Stimulated activated CD8-positive, alpha-beta memory T cell treated with anti-CD3 and anti-CD28 coated beads, Interleukin-7, amount 100 ng/mL, for 1 hour (primary cell): ENCODE measurements at places on chromosomes 7 and 10.

DNA sequence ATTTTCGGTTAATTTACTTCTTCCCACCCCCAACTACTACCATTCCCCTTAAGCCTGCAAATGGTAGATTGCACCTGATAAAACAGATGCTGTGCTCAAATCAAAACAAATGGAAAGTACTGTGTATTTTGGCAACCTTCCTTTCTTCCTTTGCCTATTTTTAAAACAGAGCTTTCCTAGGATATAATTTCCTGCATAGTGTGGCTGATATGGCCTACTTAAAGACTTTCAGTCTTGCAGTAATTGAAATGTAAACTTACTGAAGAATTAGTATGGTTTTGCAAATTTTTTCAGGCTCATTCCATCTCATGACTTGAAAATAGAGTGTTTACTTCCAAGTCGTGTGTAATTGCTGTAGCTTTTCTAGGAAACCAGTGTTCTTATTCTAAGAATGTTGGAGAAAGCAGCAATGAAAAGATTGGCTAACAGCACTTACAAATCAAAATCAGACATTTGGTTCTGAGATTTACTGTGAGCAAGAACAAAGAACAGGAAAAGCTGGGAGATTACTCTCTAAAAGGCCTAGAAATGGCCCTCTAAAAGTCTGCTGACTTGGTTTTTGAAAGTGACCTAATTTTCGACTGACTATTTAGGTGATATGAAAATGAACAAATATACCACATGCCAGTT lies 52.0 kb downstream of the REEP3 start:
- DNase-seq: no peak

DNA sequence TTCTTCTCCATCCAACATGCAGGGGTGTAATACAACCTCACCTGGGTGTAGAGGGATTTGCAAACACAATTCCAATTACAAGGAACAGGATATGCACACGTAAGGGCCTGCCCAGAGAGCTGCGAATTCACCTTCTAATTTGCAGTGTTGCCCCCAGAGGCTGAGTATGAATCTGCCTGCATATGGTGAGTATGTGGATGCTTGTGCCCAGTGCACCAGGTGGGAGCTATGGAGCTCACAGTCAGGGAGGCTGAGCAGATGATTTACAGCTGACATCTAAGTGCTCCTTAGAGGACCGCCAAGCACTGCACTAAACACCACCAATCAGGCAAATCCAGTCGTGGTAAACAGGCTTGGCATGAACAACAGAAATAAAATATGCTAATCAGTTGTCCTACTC lies 132.0 kb downstream of the RELN start:
- DNase-seq: no peak

GRCh38 chr10:66218289-66218688 lies 707.5 kb upstream of the LRRTM3 start:
- no peak for DNase-seq

DNA sequence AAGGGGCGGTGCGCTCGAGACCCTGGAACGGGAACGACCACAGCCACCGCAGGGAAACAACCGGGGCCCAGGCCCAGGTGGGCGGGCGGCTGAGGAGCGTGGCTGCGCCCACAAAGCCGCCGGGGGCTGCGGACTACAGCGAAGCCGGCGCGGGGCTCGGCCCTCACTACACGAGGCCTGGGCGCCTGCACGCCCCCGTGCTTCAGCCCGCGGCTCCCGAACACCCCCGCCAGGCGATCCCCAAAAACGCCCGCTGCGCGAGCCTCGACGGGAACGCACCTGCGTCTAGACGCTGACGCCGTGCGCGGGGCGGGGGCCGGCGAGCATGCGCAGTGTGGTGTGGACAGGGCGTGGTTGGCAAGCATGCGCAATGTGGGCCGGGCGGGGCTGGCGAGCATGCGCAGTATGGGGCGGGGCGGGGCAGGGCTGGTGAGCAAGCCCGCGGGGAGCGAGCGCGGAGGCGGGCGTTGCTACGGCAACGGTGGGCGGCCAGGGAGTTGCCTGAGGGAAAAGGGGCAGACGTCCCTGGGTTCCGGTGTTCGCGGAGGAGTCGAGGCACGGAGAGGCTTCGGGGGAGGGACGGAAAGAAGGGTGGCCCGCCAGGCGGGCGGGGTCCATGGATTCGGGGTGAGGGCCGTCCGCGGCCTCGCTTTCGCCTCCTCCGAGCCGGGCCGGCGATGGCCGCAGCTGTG lies at the start of gene RNF32:
Gene RNF32 (plus strand): TSS at position 518 of the 692 bp plus-strand sequence. CDS start 3,104 bp downstream, outside the sequence.
- peak; percentile 85 for DNase-seq

GRCh38 chr7:135224027-135224426 lies 9.6 kb upstream of the STRA8 start:
- no peak for DNase-seq

DNA sequence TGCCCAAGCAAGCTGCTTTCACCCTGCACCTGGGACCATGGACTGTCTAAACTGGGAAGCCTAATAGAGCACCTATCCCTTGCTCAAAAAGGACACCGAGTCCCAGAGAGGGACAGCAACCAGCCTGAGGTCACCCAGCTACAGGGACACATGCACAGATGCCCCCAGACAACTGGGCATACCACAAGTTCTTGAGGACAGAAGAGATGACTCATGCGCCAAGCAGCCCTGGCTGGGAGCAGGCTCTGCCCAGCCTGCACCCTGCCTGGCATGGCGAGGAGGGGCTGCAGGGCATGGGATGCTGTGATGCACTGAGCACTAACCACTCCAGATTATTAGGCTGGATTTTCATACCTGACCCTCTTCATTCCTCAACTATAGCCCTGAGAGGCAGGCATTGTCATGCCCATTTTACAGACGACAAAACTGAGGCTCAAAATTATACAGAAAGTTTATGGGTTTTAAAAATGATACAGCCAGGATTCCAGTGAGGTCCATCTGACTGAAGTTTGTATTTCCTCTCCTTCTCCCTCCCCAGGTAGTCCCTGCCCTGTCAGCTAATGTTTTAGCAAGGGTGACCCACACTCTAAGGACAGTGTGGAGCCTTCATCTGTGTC lies 289.3 kb upstream of the ZMIZ1 start:
- DNase-seq: no peak

DNA sequence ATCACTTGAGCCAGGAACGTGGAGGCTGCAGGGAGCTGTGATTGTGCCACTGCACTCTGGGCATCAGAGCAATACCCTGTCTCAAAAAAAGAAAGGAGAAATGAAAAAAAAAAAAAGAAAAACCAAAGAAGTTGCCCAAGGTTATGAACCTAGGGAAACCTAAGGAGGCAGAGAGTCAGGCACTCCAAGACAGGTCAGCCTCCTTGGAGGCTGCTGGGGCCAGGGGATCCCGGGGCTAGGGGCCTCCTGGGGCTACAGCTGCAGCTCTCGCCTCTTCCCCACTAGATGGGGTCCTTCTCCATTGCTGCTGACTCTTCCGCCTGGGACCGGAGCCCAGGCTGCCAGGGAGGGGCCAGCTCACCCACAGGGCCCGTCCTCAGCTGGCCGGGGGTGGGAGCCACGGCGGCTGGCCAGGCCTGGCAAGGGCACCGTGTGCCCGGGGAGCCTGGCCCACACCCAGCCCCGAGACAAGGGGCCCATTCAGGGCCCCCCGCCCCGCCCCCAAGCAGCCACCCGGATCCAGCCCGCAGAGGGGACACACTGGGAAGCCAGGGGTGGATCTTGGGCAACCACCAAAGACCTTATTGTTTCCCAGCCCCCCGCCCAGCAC lies 1.7 kb upstream of the SPACDR start:
- DNase-seq: no peak

DNA sequence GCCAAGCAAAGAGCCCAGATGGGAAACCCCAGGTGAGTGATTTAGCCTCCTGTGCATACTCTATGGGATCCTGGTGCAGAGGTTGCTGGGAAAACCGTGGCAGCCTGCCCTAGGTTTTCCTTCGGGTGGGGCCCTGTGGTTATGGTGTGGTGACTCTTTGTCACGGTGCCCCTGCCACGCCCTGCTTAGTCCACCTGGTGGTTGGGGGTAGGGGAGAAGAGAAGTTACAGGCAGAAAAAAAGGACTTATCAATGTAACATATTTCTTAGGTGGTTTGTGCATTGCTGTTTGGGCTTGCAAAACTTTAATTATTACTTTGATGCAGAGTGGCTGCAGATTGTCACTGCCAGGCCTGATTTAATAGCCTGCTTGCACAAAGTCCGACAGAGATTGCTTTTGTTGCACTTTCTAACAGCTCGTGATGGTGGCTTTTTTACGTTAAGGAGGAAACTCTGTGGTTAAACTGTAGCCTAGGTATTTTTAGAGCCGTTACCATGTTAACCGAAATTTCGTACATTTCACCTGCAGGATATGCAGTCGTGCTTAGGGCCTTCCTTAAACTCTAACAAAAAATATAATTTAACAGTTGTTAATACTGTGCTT lies 197.4 kb downstream of the RNLS start:
- no peak for DNase-seq

DNA sequence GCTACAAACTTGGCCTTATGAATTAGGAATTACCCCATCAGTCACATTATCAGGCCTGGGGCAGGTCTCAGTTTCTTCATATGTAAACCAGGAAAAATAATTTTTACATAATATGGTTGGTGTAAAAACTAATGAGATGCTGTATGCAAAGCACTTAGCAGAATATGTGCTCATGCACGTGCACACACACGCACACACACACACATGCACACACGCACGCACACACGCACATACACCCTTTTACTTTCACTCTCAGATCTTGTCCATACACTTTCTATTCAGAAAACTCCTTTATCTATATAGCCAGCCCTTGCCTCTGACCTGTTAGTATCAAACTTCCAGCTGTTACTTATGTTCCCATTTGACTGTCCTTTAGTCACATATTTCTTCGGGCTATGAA lies 92.7 kb downstream of the CREB5 start:
- no peak for DNase-seq

DNA sequence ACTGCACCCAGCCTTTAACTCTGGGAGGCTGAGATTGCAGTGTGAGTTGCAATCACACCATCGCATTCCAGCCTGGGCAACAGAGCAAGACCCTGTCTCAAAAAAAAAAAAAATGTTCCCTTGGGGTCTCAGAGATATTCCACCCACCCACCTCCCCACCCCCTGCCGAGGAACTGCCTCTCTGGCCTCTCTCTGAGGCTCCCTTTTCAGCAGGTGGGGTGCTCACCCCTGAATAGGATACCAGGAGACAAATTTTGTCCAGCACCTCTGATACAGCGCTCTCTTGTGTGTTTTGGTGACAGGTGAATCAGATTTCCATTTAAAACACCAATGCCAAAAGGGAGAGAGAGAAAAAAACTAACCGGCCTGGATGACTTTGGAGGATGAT lies 92.6 kb upstream of the KIF5B start:
- DNase-seq: no peak

DNA sequence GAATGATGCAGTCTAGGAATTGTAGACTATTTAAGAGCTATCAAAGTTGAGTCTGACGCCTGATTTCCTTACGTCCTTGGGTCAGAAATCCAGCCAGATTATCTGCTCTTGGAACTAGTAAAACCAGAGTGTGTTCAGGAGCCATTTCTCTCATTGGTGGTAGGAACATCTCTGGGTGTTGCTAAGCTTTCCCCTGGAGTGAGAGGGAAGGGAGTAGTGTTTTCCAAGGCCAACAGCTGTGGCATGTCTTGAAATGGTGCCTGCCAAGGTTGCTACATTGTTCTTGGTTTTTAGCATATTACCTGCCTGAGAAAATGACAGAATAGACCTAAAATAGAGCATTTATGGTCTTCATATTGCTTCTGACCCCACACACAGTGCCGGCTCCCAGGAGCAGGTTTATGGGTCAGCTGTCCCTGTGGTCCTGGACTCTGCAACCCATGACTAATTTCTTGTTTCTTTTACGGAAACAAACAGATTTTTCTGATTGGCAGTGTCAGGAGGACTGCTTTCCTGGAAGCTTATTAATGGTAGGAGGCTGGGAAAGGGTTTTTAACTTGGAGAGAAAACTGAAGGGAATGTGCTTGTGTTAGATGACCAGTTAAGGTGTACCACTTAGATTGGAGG lies 17.5 kb downstream of the GBF1 start:
- no peak for DNase-seq

- DNase-seq: no peak
Observed at GRCh38 chr10:114718374-114718773, 60.3 kb upstream of the ABLIM1 start.

- DNase-seq: no peak
Observed at GRCh38 chr7:23471106-23471859, 992 bp upstream of the IGF2BP3 start.

DNA sequence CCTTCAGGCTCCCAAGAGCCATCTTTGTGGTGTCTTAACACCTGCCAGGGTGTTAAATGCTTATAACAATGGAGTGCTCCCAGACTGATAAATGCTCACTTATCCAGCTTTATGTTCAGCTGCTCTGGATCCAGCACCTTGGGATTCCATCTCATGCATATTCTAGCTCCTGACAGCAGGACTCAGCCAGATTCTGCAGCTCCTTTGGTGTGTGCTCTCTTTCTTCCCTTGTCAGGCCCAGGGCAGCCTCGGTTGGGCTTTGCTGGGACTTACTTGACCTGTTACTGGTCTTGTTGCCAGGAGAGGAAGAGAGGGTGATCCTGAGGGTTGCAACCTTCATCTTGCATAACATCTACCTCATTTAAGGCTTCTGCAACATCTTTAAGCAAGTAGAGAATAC lies 59.4 kb upstream of the CCNY start:
- no peak for DNase-seq

DNA sequence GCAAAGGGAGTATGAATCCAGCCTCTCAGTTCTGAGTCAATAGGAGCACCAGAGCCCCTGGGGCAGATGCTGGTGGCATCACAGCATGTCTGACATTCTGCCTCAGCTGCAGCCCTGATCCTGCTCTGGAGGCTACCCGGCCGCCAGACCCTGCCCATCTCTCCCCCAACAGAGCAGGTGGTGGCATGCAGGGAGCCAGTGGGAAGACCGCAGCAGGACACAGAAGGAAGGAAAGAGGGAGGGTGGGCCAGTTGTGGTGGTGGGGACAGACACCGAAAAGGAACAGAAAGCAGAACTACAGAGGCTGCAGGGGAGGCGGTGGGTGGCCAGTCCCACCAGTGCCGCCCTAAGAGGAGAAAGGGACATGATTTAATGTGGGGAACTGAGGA lies 35.3 kb downstream of the BLNK start:
- no peak for DNase-seq

- no peak for DNase-seq
Observed at GRCh38 chr10:62079885-62080559, 178.5 kb downstream of the ARID5B start.

DNA sequence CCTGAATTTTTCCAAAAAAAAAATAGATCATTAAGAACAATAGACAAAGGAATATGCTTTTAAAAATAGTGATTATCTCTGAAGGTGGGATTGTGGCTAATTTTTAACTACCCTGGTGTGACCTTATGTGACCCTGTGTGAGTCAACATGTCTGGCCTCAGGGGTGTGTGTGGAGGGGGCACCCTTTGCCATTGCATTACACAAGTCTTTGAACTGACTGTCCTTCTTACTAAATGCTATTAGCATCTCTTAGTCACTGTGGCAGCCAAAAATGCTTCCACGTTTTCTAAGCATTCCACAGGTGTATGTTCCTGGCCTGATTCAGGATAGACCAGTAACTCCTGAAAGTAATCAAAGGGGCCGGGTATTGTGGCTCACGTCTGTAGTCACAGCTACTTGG lies 175.4 kb downstream of the MGMT start:
- DNase-seq: no peak

- DNase-seq: no peak
Observed at GRCh38 chr10:71178880-71179279, 33.5 kb upstream of the UNC5B start.

- DNase-seq: no peak
Observed at GRCh38 chr10:26725837-26726727, 28.6 kb downstream of the PDSS1 start.

GRCh38 chr10:52257692-52258075 lies 56.4 kb upstream of the DKK1 start:
- no peak for DNase-seq

GRCh38 chr10:20624642-20625041 lies 272.5 kb downstream of the NEBL start:
- DNase-seq: no peak
